Stimulated activated CD4-positive, alpha-beta T cell treated with anti-CD3 and anti-CD28 coated beads, TNF-alpha, amount 100 ng/mL, for 48 hours (primary cell): ENCODE measurements at places on chromosomes 13 and 19.

GRCh38 chr19:18364826-18365528 is 21.0 kb upstream of the GDF15 start:
- DNase-seq = no peak

- DNase-seq = no peak
Measured at GRCh38 chr13:100409132-100409531, 179.5 kb downstream of the GGACT start.

GRCh38 chr19:44576843-44577565 is 36.4 kb upstream of the IGSF23 start:
- peak; percentile 5 for DNase-seq

- no peak for DNase-seq
Measured at GRCh38 chr13:42170029-42170428, 101.9 kb upstream of the AKAP11 start.

DNA sequence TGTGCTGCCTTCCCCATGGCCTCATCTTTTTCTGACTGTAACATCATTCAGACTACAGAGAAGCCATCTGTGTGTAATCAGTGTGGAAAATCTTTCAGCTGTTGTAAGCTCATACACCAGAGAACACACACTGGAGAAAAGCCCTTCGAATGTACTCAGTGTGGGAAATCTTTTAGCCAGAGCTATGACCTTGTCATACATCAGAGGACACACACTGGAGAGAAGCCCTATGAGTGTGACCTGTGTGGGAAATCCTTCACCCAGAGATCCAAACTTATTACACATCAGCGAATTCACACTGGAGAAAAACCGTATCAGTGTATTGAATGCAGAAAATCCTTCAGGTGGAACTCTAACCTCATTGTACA is 17.2 kb upstream of the ZNF8 start:
- DNase-seq = no peak

DNA sequence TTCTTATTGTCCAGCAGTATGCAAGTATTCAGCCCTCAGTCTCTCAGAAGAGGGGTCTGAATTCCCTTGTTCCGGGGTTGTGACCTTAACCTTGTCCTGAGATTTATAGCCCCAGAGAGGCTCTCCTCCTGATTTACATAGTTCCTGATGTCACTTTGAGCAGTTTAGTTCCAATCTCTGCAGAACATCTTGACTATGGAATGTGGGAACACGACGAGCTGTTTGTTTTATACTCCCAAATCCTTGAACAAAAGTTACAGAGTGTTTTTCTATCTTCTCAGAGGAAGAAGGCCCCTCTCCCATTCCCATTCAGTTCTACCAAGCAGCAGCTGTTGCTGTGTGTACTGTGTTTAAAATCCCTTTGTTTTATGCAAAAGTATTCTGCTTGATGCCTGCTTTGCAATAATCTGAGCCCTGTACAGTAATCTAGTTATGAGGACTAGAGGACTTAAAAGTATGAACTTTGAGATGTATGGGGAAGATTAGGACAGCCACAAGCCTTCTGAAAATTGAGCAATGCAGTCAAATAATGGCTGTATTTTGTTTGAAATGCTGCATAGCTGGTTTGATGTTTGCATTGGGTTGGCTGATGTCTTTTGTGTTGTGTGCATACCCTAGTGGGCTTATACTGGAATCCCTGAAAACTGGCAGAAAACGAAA is 74.7 kb downstream of the KL start:
- no peak for DNase-seq

GRCh38 chr13:113902986-113903775 is 39.3 kb upstream of the GAS6 start:
- DNase-seq = no peak

DNA sequence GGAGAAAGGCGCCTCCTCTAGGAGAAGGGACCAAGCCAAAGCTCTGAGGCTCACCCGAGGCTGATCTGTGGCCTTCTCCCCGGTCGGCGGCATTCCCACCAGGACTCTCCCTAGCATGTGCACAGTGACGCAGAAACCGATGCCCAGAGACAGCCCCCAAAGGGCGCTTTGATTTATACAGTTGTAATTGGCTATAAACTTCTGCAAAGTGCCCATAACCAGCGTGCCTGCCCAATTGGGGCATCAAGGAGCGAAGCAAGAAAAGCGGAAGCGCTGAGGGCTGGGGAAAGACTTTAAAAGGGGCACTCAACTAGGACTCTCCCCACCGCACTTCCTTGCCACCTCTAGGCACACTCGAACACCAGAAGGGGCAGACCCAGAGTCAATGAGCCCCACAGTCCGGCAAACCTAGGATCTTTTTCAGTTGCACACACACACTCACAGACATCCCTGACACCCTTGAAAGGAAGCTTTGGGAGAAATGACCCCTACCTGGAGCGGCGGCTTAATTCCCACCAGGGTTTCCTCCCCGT is 1.8 kb downstream of the CDX2 start:
- no peak for DNase-seq

GRCh38 chr19:36915992-36916830 is at the start of the genes ZNF568 and ZNF829:
Gene ZNF568 (plus strand): TSS chr19:36916332. CDS start chr19:36922771, 6,439 bp downstream.
Gene ZNF829 (minus strand): TSS chr19:36916291. CDS start chr19:36915167, 1,124 bp downstream.
- peak; percentile 84 for DNase-seq

DNA sequence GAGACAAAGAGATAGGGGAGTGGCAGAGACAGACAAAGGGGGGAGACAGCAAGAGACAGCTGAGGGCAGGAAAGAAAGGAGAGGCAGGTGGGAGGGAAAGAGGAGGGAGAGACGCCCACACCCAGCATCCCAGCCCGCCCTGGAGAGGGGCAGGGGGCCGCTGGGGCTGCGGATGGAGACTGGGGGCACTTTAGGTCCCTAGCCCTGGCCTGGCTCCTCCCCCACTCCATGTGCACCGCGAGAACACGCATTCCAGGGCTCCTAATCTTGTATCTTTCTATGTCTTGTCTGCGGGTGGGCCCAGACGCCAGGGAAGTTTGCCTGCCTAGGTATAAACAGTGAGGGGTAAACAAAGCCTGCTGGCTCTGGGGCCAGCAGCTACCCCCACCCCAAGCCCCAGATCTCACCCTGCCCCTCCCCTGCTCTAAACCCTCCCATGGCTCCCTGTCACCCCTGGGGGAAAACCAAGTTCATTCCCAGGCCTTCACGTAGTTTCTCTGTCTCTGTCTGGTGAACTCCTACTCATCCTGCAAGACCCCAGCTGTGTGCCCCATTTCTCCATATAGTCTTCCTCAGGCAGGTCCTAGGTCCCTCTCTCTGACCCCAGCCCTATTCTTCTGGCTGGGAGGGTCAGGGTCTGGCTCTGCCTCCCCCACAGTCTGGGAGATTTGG is 5.7 kb downstream of the TLE5 start:
- DNase-seq = no peak

DNA sequence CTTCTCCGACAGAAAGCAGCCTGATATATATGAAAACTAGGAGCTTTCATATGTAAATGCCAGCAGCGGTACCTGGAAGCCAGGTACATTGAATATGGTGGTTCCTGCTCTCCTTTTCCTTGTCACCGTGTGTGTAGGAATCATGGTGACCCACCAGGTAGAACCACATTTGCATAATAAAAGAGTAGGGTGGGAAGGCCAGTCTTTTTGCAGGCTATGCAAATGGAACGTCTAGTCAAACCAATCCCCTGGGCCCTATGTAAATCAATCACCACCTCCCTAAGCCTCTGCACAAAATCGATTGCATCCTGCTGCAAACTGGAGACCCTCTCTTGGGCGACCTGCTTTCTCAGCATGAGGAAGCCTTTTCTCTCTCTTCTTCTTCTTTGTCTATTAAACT is 22.2 kb upstream of the ZNF181 start:
- no peak for DNase-seq

GRCh38 chr19:53101518-53101917 is 1.7 kb downstream of the ZNF160 start:
- DNase-seq = no peak

GRCh38 chr13:89380101-89380500 is 1708.9 kb downstream of the SLITRK5 start:
- no peak for DNase-seq

DNA sequence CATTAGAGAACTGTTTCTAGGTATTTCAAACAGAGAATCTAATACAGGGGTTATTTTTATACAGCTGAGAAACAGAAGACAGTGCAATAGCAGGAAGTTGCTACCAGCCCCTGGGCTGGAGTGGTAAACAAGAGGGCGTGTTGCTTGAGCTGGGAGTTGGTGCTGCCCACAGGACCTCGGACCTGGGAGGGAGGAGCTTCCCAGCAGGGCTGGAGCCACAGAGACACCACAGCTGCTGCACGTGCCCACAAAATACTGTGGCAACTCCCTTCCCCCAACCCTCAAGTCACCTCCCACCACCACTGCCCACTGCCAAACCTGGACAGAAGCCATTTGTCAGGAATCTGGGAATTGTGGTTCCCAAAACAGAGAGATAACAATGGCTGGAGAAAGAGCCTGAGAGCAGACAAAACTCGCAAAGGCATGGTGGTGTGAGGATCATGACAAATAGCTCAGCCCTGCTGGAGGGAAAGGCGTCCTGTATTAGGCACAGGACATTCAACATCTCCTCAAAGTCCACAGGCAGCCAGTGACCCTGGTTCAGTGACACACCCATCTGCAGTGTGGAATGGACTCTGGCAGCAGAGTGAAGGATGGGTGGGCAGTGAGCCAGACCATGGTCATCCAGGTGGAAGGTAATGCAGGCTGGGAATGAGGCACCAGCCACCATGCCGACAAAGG is 57.2 kb downstream of the SPATA13 start:
- DNase-seq = no peak

GRCh38 chr19:2815923-2816322 is 3.7 kb upstream of the ZNF554 start:
- DNase-seq = no peak

GRCh38 chr13:28564030-28564429 is 69.1 kb upstream of the FLT1 start:
- DNase-seq = no peak

- DNase-seq = no peak
Measured at GRCh38 chr13:37460166-37460565, 138.4 kb downstream of the POSTN start.

- no peak for DNase-seq
Measured at GRCh38 chr13:31485651-31486051, 253.7 kb upstream of the RXFP2 start.

DNA sequence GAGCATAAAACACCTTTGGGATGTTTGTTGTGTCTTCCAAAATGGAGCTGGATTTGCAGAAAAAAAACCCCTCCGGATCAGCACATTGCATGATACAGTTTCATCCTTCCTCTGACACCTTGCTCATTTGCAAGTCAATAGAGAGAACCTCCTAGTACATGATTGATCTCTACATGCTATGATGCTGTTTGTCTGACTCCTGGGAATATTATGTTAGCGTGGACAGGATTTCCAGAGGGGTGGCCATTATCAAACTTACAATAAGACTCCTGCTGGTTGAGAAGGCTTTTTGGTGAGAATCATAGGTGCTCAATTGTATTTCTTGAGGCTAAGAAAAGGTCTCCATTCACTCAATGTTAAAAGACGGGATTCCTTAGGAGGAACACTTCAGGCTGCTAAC is 75.9 kb upstream of the SCEL start:
- no peak for DNase-seq

DNA sequence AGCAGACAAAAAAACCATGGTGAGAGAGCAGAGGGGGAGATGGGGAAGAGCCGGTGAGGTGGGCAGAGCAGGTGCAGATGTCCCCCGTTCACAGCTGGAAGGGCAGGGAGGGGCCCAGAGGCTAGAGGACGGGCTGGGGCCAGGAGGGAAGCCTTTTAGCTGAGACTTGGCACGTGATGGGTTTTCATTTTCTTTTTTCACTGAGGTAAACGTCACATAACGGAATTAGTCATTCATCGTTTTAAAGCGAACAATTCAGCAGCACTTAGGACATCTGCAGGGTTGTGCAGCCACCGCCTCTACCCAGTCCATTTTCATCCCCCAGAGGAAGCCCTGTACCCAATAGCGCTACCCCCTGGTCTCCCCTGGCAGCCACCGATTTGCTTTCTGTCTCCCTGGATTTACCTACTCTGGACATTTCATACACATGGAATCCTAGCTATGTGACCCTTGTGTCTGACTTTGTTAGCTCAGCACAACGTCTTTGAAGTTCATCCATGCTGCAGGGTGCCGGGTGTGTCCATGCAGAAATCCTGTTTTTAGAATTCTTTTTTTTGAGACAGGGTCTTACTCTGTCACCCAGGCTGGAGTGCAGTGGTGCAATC is 16.0 kb upstream of the EMC10 start:
- DNase-seq = peak; percentile 8

DNA sequence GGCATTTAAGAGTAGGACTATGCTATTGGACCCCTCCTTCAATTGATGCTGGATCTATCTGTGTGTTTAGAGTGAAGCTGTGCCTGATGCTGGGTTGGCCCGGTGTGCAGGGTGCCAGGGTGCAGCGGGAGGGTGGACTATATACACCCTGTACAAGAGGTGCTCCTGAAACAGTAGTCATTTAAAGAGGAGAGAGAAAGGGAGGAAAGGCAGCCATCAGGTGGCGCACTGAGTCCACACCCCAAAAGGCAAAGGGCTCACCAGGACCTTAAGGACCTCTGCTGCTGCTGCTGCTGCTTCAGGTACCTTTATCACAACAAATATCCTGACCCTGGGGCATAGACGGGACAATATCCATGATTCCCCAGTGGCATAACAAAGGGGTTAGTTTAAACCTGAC is 39.4 kb downstream of the ZNF136 start:
- no peak for DNase-seq

- no peak for DNase-seq
Measured at GRCh38 chr19:7762719-7763293, at the start of gene CLEC4M. Gene CLEC4M (plus strand): TSS chr19:7763243. CDS start chr19:7763267, 24 bp downstream.

DNA sequence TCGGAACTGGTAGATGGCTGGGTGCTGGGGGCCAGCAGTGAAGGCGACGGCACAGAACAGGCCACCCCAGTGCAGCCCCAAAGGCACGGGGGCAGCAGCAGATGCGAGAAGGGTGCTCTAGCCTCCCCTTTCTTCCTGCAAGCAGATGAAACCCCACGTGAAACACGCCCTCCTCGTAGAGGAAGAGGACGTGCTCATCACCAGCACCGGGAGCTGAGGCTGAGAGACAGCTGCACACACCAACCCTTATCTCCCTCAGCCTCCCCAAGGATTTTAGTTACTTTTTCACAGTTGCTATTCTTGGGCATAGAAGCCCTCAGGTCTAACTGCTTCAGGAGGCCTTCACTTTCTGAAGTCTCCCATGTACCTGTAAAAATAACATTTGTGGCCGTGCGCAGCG is 11.9 kb downstream of the ZNF787 start:
- DNase-seq = no peak

DNA sequence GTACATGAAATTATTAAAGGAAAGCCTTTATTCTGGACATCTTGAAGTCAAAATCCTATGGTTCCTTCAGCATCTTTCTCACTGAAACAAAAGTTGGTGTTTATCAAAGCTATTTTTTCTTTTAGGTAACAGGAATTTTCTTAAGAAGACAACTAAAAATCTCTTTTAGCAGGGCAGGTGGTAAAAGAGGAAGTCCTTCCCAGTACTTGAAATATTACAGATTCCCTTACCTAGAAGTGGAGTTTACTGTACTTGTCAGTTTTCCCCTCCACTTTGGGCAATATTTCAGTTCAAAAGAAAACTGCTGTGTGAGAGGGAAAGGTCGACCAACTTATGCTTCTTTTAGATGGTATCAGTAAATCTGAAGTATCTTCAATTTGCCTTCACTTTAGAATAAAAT is 64.3 kb upstream of the TDRD3 start:
- no peak for DNase-seq

GRCh38 chr19:56112313-56112709 is 8.8 kb downstream of the ZNF787 start:
- DNase-seq = no peak
